Stimulated activated CD8-positive, alpha-beta memory T cell treated with anti-CD3 and anti-CD28 coated beads, Interleukin-2, amount 100 ng/mL, for 48 hours (primary cell): ENCODE measurements at places on chromosomes 4 and X.

- no peak for DNase-seq
These were observed 27.0 kb downstream of the OTUD4 start for GRCh38 chr4:145153181-145153903.

DNA sequence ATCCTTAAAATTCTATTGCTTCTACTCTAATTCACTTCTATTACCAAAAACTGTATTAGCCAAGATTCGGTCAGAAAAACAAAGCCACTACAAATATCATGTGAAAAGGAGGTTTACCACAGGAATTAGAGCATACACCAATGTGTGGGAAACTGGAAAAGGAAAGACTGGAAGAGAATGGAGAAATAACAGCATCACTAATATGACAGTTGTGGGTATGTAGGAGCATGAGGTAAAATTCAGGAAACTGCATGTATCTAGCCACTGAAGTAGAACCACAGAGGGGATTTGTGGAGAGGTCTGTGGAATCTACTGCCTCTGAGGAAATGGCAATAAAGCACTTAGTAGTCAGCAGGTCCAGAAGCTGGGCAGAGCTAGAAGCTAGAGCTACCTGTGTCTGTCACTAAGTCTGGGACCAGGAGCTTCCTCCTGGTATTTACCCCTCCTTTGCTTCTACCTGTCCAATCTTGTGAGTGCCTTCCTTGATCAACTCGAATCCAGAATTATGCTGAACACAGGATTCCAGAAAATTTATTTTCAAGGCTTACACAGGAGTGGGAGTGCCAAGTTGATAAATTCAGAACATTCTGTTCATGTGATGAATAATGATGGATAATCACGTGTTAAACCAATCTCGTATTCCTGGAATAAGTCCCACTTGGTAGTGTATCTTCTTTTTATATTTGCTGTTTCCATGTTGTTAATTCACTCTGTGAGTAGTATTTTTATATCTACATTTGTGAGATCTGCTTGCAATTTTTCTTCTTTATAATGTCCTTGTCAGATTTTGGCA is 52.6 kb downstream of the NAF1 start:
- DNase-seq = no peak

DNA sequence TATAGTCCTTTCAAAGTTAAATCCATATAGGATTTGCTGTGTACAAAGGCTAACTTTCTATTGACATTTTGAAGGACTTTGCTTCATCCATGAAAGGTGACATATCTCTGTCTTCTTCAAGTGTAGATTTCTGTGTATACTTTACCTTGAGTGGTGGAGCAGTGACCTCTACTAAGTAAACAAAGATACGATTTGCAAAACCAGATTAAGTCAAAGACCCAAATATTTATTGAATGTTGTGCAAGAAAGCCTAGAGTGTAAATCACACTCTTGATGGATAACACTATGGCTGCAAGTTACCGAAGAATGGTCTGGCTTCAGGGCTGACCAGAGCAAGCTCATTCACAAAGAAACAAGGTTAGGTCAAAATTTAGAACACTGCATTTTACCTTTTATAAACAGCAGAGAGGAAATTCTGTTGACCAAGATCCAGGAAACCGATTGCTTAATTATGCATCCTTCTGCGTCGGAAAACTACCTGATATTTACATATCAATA is 5.4 kb upstream of the FGG start:
- DNase-seq = no peak

- no peak for DNase-seq
These were observed 167.3 kb upstream of the LEF1 start for GRCh38 chr4:108336076-108336475.

DNA sequence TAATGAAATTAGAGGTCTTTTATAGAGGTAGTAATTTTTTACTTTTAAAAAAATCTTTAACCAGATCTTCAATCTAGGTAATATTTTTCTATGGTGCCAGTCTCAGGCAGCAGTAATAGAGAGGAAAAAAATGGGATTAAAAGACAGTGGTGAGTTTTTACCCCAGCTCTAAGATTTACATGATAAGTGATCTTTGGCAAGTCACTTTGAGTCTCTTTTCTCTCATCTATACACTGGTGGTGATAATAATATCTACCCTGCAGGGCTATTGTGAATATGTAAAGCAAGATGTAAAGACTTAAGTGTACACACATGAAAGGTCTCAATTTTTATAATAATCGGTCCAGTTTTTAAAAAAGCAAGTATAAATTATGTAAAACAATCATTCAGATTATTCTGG is 786.2 kb upstream of the POU3F4 start:
- no peak for DNase-seq

DNA sequence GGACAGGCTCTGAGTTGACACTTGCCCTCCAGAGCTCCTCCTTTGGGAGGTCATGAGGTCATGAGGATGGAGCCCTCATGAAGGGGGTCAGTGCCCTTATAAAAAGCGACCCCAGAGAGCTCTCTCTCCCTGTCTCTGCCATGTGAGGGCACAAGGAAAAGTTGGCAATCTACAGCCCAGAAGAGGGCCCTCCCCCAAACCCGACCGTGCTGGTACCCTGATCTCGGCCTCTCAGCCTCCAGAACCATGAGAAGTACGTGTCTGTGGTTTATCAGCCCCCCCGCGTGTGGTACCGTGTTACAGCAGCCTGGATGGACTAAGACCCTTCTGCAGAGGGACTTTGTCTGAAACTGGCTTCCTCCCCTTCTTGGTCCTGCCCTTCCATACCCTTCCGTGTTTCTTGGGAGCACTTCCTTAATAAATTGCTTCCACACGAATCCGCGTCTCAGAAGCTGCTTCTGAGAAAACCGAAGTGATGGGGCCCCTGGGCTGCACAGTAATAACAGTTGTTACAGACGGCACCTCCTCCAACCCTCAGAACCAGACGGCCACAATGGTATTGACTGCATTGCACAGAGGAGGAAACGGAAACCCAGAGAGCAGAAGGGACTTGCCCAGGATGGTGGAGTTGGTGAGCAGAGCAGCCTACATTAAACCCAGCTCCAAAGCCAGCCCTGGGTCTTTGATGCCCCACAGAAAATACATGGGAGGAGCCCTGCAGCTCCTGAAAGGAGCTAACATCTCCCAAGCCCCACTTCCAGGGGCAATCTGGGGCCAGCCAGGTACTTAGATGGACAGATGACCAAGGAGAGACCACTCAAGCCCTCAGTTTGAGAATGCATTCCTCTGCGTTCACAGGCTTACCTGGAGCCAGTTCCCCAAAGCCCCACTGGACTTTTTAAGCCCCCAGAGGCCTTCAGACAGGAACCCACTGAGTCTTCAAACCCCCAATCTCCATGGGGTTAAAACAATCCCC is 242.7 kb downstream of the BCOR start:
- peak; percentile 52 for DNase-seq

DNA sequence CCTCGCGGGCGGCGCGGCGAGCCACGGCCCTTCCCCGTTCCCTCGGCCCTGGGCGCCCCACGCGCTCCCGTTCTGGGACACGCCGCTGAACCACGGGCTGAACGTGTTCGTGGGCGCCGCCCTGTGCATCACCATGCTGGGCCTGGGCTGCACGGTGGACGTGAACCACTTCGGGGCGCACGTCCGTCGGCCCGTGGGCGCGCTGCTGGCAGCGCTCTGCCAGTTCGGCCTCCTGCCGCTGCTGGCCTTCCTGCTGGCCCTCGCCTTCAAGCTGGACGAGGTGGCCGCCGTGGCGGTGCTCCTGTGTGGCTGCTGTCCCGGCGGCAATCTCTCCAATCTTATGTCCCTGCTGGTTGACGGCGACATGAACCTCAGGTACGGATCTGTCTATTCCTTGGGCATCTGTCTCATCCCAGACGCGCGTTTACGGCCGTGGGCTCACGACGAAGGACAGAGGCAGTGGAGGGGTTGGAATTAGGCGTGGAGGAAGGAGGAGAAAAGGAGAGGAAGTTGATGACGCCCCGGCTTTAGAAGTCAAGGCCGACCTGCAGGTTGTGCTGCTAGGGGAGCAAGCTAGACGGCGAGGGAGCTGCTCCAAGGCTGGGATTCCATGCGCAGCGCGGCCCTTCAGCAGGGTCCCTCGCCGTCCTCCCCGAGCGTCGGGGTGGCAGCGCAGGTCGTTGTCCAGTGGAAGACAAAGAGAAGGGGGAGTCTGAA is 792 bp downstream of the SLC10A4 start:
- DNase-seq = no peak

DNA sequence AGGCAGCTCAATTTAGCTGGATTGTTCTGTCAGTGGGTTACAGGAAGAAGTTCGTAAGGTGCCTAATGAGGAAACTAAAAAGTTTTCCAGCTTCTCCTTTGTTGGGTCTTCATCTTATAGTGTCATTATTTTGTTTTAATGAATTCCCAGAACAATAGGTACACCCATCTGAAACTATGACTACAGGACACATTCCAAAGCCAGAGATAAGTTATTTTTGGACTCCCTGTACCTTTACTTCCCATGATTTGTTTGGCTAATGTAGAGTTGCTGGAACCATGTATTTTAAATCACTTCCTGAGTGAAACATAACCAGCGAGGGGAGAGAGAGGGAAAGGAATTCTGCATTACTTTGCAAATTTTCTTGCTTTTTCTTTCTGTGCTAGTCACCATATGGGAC is 114.0 kb downstream of the CLCN5 start:
- DNase-seq = no peak

- DNase-seq = no peak
These were observed 189.9 kb downstream of the IL15 start for GRCh38 chr4:141826260-141826659.
